ENCODE measurements at places on chromosomes 11 and 22.

DNA sequence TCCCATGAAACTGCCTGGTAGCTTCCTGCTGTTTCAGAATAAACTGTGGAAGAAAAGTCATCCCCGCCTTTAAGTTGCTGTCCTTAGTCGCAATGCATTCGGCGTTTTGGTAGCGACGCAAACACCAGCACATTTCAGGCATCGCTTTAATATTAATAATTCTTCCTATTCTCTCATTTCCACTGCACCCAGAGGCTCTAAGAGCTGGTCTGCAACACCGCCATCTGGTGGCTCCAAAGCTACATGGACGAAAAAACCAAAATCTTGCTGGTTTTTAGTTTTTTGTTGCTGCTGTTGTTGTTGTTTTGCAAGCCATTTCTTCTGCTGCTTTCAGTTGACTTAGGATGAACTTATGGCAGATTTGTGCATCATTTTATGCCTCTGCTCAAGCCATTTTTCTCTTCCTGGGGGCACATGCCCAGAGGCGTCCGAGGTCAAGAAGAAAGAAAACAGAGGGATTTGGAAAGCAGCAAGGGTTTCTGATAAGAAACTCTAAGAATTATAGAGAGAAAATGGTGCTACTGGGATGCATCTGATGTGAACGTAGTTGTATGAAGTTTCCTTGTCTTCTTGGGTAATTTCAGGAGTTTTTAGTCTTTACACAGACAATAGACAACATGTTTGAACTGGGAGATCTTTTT, 345.4 kb upstream of the KIRREL3 start:
- DNase-seq = peak; percentile 8

GRCh38 chr11:34890089-34890488, 26.1 kb downstream of the APIP start:
- DNase-seq = no peak

GRCh38 chr11:100756559-100756958, 69.5 kb downstream of the ARHGAP42 start:
- no peak for DNase-seq

DNA sequence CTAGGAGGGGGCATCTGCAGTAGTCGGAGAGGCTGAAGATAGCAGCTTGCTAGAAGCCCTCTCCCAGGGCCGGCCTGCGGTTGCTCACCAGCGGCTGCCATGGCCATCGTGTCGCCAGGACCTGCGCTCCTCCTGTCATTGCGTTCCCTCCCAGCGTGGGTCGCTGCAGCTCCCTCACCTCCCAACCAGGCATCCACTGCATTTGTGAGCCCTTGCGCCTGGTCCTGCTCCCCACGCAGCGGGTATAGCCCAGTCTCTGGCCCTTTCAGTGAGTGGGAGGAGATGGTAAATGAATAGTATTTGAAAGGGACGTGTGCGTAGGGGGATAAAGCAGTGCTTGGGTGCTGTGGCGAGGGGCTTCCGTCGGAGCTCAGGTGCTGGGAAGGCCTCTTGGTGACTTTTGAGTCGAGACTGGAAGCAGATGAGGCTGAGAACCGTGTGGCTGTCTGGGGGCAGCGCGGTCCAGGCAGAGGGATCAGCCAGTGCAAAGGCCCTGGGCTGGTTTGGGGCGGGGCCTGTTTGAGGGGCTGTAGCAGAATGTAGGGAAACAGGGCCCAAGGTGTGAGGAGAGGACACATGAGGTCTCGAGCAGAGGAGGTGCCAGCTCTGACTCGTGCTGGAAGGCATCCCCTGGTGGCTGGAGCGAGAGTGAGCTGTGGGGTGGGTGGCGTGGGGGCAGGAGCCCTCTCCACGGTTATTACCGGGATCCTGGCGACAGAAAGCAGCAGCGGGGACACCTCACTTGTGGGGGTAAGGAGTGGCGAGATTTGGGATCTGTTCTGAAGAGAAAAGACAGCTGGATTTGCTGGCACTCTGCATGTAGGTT, 39.3 kb downstream of the LRP5 start:
- no peak for DNase-seq

DNA sequence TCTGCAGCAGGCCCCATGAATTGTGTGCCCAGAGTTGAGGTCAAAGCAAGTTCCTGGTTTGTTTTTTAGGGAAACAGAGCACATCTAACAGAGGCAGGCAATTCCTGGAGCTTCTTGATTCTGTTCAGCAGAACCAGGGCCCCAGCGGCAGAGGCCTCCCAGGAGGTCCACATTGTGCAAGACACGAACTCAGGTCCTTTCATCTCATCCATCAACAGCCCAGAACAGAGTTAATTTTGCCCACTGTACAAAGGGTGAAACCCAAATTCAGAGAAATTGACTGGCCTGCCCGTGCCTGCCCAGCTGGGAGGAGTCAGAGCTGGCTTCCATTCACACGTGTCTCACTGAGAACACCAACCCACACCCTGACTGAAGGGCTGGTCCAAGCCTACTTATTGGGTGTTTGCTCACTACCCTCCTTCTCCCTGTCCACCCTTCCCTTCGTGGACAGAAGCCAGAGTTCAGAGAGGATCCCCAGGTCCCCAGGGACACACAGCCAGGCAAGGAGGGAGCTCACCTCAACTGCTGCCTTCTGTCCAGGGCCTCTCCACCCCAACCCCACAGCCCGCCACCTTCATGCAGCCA, 607.1 kb downstream of the TBC1D22A start:
- no peak for DNase-seq

GRCh38 chr22:39301926-39302325, 17.5 kb downstream of the RPL3 start:
- no peak for DNase-seq

DNA sequence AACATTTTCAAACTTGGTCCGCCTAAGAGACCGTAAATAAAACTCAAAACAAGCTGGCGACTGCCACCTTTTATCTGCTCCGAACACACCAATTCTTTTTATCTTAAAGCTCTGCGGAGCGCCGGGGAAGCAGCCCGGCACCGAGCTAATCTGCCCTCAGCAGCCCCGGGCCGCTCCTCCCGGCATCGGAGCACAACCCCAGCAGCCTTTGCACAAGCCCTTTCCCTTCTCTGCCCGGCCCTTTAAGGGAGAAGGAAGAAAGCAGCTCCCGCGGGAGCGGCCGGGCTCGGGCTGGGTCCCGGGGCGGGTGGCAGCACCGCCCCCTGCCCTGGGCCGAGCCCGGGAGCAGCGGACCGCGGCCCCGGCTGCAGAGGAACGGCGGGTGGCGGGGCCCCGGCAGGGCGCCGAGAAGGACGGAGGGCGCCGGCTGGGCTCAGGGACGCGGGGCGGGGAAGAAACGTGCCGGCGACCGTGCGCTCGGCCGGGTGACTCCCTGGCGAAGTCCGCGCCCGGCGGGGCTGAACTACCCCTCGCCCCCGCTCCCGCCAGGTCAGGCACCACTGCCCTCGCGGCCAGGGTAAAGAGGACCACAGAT, 133.6 kb upstream of the C11orf58 start:
- peak; percentile 32 for DNase-seq

DNA sequence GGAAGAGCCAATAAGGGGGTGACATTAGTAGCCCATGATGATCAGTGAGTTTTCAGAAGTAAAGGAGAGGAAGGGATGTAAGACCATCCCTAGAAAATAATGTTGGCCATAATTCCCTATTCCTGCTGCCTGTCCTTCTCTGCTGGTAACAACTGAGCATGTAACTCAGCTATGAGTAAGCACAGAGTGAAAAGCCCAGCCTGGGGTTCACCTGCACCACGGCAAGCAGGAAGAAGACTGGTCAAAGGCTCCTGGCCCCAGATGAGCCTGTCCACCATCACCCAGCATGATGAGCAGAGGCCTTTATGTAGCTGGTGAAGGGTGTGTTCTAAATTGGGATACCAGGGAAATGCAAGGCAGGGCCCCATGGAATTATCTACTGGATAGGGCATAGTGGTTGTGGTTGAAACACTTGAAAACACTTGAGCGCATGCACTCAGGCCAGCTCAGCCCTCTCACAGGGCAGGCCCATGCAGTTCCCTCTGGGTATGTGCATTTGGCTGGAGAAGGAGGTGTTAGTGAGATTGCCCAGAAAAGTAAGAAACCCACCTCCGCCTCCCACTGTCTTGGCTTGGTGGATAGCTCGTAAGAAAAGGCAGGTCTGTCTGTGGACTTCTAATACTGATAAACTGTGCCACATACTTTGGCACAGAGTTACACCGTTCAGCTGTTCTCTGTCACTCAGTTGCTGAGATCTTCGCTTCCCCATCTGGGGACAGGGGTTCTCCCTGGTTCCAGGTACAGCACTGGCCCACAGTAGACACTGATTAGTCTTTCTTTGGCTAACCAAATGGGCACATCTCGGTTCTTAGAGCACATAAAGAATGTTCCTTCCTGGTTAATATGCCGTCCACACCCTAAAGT, 86.8 kb downstream of the AMOTL1 start:
- no peak for DNase-seq

GRCh38 chr22:48957987-48958321, 869.7 kb downstream of the BRD1 start:
- no peak for DNase-seq

DNA sequence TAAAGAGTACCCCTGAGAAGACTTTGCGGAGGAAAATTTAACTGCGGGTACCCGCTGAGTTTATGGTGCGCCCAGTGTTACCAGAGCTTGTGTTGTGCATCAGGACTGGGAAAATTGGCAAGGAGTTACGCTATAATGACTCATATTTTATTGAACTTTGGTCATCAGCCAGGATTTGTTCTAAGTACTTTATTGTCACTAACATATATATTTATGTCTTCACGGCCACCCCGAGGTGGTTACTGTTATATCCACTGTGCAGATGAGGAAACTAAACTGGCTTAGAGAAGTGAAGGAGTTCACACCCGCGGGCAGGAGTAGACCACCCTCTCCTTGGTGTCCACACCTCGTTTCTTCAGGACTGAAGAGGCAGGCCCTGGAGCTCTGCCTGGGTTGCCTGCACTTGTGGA, 667 bp downstream of the ACCS start:
- no peak for DNase-seq

GRCh38 chr11:30113326-30113898, 96.6 kb upstream of the KCNA4 start:
- DNase-seq = no peak

DNA sequence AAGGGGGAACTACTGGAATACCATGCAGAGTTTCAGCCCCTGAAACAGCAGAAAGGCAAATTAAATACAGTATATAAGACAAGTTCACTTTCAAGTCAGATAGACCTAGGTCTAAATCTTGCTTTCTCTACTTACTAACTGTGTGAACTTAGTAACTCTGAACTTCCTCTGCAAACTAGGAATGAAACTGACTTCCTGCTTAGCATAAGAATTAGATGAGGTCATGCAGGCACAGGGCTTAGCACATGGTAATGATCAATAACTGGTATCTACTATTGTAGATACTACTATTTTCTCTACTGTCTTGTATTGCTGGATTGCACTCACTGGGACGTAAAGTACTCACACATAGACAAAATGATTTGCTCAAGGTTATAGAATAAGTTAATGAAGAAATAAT, 51.5 kb upstream of the MTNR1B start:
- no peak for DNase-seq

DNA sequence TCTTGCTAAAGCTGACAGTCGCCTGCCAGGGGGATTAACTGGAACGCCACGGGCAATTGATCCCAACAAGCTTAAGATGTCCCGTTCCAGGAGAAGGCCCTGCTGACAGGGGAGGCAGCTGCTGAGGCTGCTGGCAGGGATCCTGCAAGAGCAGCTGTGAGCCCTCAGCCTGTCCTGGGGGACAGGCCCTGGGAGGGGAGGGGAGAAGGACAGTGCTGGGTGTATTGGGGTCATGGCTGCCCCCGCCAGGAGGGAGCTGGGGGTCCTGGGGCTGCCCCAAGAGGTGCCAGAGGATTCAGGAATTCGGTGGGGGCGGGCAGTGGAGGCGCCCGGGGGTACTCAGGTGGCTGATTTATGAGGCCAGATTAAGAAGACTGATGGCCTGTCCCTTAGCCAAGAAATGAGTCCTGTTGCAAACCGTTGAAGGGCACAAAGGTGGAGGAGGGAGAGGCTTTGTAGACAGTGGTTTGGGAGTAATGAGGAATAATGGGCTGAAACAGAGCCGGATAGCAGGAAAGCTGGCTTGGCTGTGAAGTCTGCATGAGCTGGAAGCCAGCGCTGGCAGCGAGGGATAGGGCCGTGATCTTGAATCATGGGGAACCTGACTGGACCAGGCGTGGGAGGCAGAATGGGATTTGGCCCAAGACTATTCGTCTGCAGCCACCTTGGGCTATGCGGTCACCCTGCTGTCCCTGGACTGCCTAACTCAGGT, 133.5 kb downstream of the CACNA1I start:
- DNase-seq = no peak

GRCh38 chr22:38403812-38404211, 51.2 kb downstream of the KCNJ4 start:
- peak; percentile 3 for DNase-seq

GRCh38 chr22:30614879-30615278, 7.9 kb downstream of the TCN2 start:
- DNase-seq = no peak
